ENCODE measurements at places on chromosomes 5 and 9.

DNA sequence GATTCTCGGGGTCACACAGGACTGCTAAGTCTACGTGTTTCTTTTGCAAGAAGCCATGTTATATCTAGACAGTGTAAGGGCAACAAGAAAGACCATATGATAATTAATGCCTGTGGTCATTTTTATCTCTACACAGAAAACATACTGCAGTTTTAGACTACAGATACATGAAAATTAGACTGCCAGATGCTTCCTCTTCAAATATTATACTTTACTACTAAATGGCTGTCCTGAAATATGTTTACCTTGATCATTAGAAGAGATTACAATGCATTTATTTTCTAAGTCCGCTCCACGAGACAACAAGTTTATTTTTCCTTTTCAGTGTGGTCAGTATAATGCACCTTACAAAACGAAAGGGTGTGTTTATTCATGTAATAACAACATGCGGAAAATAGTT, 147.6 kb downstream of the KIAA0825 start:
- no peak for DNase-seq

DNA sequence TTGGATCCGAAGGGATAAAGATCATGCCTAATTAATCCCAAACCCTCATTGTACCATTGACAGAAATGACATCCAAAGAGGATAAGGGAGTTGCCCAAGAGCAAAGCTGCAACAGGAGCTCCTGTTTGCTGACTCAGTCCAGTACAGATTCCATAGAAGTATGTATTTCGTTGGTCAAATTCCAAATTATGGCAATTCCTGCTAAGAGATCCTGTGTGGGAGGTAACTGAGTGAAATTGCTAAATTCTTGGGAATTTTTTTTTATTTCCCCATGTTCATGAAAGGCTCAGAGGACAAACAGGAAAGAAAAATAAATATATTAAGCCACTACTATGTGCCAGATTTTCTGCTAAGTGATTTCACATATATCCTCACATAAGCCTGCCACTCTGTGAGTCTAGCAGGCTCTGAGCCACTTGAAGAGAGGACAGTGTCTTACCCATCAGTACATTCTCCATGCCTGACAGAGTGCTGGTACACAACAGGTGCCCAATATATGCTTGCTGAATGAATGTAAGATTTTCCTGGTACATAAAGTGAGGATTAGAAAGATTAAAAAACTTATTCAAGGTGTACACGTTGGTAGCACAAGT, 132.7 kb downstream of the GLIS3 start:
- no peak for DNase-seq

DNA sequence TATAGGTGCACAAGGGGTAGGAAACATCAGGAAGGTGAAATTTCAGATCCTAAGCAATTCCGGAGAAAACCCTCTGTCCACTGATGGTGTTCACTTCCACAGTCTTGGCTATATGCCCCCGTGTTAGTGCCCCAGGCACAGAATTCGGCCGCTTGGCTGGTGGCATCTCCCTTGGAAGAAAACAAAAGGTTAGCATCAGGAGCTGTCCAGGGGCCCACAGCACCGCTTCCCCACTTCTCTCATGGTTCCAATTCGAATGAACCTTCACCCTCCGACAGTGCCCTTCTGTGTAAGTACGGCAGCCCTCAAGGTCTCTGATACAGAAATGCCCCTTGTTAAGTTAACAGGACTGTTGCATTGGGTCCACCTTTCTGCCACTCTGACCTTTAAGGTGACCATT, 409.0 kb downstream of the GADD45G start:
- no peak for DNase-seq

- DNase-seq: no peak
These were observed 504.5 kb downstream of the MAN2A1 start for GRCh38 chr5:110194191-110194590.

GRCh38 chr5:1445689-1446601, 705 bp upstream of the SLC6A3 start:
- no peak for DNase-seq

- peak; percentile 23 for DNase-seq
These were observed 21.5 kb upstream of the WWC1 start for GRCh38 chr5:168269937-168270330.

DNA sequence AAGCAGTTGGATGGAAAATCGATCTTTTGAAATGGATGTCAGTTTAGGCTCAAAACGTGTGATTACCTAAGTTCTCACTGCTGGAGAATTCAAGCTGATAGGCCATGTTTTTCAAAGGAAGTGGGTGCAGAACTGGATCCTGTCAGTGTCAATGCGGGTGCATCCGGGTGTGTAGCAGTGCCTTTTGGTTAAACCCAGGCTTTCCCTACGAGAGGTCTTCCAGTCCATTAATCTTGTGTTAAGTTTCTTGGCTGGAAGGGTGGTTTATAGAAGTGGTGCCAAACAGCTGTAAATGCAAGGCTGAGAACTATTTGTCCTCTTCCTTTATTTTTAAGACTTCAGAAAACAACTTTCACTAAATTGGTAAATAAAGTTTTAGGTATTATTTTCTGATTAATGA, 71.9 kb downstream of the DAPK1 start:
- no peak for DNase-seq

DNA sequence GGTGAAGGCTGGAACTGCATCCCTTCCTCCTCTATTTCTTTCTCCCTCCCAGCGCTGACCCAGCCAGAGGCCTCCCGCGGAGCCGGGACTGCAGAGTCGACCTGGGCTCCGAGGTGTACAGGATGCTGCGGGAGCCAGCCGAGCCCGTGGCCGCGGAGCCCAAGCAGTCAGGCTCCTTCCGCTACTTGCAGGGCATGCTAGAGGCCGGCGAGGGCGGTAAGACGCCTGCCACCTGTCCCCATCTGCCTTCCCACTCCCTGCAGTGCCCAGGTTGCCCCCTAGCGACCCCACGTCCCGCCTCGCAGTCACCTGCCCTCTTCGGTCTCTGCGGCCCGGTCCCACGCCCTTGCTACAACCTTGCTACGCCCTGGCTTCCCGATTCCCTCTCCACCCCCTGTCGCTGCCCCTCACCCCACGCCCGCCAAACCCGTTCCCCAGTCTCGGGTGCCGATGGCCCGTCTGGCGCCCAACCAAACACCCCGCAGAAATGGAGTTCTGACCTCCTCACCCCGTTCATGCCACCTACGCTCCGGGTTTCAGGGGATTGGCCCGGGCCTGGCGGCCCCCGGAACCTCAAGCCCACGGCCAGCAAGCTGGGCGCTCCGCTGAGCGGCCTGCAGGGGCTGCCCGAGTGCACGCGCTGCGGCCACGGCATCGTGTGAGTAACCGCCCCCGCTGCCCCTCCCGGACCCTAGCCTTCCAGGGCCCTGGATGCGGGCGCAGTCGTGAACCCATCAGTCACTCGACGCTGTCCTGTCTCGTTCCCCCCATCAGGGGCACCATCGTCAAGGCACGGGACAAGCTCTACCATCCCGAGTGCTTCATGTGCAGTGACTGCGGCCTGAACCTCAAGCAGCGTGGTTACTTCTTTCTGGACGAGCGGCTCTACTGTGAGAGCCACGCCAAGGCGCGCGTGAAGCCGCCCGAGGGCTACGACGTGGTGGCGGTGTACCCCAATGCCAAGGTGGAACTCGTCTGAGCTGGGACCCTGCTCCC, 14.1 kb downstream of the PDLIM4 start:
- DNase-seq: no peak

- DNase-seq: no peak
These were observed 35.9 kb upstream of the FBP1 start for GRCh38 chr9:94675008-94675881.

DNA sequence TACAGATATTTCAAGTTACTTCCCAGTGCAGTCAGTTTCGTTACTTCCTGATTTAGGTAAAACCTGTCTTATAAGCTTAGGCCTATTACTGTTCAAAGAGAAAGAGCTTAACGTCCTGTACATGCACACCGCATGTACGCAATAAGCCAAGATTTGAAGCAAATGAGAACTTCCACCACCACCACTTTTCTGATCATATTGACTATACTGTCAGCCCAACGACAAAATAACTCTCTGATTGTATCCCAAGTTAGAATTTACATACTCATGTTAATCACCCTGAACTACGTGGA, 5.1 kb downstream of the NFIB start:
- DNase-seq: no peak

DNA sequence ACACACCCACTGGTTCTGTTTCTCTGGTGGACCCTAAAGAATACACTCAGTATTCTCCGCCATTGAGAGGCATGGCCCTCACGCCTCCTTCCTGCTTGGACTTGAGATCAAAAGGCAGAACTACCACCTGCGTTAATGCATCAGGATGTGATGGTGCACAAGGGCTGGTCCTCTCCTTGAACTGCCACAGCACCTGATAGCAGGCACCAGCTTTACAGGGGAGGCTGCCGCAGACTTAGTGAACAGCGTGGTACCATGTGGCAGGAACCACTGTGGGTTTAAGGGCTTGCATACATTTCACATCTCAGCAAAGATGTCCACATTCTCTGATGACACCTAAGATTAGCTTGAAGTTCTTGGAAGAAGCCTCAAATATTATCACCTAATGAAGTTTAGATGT, 208.7 kb downstream of the GADD45G start:
- DNase-seq: no peak

- DNase-seq: no peak
These were observed 140.3 kb downstream of the RASEF start for GRCh38 chr9:82922686-82923085.
